ENCODE measurements at places on chromosomes 6 and 20.

- peak; percentile 90 for DNase-seq
Measured at GRCh38 chr6:152380351-152380767, 256.8 kb downstream of the SYNE1 start.

GRCh38 chr6:118768904-118769325 lies 117.5 kb upstream of the CEP85L start:
- no peak for DNase-seq

DNA sequence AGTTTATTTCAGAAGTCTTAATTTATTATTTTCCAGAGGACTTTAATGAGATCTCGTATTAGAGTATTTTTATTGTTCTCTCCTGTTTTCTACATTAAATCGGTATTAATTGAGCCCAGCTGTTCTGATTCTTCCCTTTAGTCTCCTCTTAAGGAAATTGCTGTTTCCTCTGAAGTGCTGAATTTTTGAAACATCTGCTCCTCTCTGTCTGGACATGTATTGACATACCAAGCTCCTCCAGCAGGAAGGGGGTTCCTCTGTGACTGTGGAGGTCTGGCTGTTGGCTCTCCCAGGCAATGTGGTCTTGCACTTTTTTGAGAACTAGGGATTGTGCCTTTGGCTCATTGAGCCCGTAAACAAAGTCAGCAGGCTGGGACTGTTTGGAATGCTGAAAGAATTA lies 74.9 kb downstream of the MAP3K4 start:
- DNase-seq, result no peak

DNA sequence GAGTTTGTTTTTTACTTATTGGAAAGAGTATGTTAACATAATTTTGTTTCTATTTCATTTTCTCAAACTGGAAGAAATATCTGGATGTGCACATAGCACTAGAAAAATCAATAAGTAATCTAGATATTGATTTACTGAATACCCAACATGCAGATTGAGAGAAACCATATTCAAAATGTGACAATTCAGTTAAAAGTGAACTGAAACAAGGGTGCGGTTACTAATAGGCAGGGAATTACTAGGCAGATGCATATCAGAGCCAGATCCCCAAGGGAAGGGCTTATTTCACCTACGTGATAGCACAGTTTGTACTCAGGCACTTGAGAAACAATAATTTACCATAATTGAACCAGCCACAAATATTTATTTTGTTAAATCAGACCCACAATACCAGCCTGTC lies 493.1 kb upstream of the FLRT3 start:
- DNase-seq, result no peak

Data from lung (tissue), 17 donors.